Activated CD8-positive, alpha-beta memory T cell treated with anti-CD3 and anti-CD28 coated beads for 48 hours (primary cell): ENCODE measurements at places on chromosomes 2 and 18.

DNA sequence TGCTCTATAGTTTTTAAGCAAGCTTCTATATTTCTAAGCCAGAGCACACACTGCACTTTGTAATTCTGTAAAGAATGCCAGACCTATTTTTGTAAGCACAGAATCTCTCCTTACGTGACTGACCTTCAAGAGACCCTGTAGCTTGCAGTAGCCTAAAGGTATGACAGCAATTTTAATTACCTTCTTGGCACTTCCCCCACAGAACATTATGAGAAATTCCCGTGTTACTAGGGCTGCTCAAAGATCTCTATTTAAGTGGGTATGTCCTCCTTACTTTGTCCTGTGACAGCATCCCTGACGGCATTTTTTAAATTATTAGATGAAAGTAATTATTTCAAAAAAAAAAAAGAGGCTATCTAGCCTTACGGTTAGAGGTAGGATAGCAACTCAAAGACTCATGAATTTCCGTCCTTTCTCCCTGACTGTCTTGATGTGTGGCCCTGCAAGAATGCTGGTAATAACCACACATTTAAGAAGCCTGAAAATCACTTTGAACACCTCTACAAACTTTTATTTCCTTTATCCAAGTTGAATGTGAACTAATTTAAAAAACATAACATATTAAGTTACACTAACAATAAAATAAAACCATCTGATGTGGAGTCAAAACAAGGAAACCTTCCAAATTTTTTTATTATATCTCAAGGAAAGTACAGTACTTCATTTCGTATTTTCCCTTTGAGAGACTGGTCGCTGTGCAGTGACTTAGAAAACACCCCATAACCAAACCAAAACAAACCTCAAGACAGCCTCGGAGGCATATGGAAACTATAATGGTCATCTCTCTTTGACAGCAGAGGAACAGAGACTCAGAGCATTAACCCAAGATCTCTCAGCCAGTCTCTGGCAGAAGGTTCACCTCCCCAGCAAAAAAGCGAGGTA, 54.9 kb downstream of the THUMPD2 start:
- DNase-seq, result no peak

- DNase-seq, result no peak
These were observed at the start of gene DSG2 for GRCh38 chr18:31497836-31498573. TSS of gene DSG2 (plus strand) at chr18:31498177. CDS start at chr18:31498252, 75 bp downstream.

DNA sequence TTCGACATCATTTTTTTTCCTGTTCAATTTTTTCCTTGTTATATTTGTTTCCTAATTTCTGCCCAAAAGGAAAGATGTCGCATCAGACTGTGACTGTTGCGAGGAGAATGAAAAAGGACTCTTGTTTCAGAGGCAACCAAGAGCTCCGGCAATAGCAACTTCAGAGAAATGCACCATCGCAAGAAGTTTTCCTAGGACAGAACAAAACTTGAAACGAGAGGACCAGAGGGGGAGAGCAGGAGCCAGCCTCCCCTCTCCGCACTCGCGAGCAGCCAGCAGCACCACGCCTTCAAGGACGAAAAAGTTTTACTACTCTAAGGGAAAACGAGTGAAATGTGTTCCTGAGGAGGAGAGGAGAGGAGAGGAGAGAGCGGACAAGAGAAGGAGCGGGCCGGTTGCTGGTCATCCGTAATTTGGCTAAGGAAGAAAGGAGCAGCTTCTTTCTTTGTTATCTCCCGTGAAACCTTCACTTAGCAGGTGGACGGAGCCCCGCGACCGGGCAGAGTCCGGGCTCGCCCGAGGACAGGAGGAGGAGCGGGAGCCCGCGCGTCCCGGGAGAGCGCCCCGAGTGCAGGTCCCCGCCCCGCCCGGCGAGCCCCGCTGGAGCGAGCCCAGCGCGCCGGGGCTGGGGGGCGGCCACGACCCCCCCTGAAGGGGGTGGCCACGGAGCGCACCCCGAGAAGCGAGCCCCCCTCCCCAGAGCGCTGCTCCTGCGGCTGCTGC, 744 bp downstream of the POU3F3 start:
- no peak for DNase-seq

DNA sequence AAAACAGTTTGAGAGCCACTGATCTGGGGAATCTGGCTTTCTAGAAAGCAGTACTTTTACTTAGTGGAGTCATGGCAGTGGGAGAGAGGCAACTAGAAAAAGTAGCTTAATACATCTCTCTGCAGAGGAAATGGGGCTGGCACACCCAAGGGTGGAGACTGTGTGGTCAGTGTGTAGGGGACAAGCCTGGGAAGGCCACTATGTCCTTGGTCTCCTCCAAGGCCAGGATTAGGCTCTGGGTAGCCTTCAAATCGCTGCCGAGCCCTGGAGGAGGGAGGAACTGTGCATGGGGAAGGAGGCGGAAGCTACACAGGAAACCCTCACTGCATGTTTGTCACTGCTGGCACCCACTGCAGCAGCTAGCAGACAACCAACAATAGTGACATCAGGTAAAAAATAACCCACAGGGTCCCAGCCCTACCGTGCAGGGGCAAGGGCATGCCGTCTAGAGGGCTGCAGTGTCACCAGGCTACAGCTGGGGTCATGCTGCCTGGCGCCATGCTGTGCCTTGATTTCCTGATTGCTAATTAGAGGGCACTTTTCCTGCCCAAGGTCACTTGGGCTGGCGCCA, 34.8 kb downstream of the LBH start:
- no peak for DNase-seq

DNA sequence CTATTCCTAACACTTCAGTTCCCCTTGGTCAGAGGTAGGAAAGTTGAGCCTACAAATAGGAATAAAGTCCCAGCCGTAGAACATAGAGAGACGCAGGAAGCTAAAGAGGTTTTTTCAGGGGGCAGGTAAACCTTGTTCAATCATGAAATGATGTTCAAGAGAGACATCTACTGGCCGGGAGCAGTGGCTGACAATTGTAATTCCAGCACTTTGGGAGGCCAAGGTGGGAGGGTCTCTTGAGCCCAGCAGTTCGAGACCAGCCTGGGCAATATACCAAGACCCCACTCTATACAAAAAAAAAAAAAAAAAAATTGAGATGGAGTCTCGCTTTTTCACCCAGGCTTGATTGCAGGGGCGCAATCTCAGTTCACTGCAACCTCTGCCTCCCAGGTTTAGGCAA, 66.7 kb upstream of the DNAJC10 start:
- no peak for DNase-seq

- no peak for DNase-seq
These were observed 37.9 kb upstream of the C1GALT1C1L start for GRCh38 chr2:43714164-43714563.

DNA sequence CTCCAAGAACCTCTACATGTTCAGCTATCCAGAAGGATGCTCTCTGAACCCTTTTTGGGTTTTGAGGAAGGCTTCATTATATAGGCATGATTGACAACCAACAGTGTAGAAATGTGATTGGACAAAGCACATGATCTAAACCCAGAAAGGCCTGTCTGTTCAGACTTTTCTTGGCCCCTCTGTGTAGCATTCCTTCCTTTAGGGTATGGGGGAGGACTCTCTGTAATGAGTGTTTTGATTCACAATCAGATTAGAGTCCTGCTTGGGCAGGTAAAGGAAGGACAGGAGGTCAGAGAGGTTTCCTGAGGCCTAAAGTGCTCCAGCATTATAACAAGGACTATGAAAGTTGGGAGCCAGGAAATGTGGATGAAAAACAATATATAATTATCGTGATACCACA, 13.6 kb downstream of the GULP1 start:
- no peak for DNase-seq

- DNase-seq, result no peak
These were observed 2.8 kb downstream of the SP9 start for GRCh38 chr2:174337337-174338146.

- DNase-seq, result no peak
These were observed 2.5 kb downstream of the PID1 start for GRCh38 chr2:229268626-229269025.

DNA sequence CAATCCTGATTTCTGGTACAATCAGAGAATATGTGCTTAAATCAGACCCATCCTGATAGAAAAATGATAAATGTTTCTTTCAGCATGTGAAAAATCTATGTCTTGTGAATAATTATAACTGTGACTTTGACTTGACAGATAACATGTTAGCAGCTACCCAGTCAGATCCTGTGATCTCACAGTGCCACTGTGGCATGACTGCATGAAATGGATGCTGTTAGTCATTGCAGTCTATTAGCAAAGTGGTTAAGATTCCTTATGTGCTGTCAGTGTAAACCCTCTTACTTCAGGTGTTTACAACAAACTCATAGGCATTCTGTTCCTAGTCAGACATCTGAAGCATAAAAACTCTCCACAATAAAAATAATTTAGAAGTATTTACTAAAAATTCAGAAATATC, 244.6 kb upstream of the RND3 start:
- DNase-seq, result no peak

DNA sequence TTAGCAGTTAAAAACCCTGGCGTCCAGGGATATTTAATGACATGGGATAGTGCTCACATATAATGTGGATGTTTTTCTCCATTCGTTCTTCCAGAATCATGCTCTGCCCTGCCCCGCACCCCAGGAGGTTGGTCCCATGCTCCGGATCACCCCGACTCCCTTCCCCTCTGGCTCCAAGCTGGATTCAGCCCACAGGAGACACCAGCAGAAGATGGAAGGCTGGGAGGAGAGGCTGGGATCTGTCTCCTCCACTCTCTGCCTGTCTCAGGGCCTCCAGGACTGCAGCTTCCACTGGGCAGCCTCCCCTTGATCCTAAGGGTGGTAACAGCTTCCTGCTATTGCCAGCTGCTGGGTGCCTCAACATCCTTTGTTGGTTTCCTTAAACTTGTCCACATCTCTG, 24.5 kb downstream of the TMEM177 start:
- no peak for DNase-seq

DNA sequence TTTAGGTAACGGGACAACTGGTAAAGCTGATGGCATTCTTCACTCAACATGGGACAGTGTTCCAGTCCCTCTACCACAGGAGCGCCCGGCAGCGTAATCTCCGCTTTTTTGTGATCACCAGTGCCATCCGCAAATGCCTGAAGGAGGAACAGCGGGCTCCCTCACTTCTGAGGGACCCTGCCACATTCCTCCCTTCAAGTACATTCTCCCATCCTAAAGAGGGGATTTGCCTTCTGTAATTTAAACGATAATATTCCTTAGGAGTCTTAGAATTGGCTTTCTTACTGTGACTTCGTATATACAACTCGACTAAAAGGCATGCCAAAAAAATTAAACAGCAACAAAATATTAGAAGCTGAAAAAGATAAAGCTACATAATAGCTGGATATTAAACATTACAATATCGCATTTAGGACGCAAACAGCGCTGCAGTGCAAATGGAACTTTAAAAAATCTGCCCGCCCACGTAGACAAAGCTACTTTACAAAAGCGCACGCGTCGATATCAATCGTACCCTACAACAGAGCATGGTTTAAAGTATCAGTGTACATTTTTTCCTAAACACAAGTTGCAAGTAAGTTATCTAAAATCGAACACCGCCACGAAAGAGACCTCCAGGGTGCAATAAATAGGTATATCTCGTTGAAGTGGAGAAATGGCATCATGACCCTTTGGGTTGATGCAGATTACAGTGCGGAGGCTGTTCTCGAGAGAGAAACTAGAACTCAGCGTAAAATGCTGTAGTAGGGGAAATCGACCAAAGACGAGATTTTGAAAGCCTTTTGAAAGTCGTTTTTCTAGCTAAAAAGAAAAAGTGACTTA, 2.3 kb upstream of the VSNL1 start:
- DNase-seq, result no peak

DNA sequence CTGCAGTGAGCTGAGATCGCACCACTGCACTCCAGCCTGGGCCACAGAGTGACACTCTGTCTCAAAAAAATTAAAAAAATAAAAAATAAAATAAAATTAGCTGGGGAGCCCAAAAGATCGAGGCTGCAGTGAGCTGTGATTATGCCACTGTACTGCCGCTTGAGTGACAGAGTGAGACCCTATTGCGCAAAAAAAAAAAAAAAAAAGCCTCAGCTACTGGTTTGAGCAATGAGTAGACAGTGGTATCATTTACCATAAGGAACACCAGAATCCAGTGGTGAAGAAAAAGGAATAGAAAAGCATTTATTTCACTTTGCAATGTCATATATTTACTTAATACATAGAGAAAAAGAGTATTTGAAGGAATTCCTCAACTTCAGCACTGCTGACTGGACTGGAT, 3.0 kb downstream of the SAP130 start:
- no peak for DNase-seq

DNA sequence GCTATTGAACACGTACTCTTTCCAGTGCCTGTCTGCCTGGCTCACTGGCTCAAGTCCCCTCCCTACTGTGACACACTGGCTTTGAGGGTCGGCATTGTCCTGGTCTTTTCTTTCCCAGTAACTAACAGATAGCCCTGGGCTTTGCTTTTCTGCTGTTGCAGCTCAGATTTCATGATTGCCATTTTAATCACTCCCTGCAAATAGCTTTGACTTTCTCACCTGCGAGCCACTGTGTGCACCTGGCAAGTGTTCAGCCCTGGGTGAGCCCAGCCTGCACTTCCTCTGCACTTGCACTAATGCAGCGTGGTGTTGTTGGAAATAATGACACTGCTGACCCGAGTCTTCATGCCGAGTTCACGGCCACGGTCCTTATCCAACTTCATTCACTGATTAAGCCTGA, 52.9 kb downstream of the DCDC2C start:
- no peak for DNase-seq

- no peak for DNase-seq
These were observed 37.2 kb downstream of the GALNT1 start for GRCh38 chr18:35618696-35619095.

GRCh38 chr2:150566289-150566688, 78.8 kb upstream of the RND3 start:
- DNase-seq, result no peak

DNA sequence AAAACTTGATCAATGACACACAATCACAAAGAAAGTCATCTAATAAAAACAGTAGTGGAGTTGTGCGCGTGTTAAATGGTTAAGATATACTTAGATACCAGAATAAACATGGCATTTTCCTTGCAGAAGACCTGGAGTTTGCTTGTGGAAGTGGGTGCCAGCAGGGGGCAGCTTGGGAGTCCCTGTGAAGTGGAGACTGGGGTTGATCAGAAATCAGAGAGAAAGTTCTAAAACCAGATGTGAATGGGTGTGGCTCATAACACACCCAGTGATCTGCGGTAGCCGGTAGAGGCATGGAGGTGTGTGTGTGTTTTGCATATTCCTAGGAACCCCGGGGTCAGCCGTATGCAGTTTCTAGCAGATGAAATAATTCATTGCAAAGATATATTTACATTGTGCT, 300.1 kb upstream of the TRIB2 start:
- DNase-seq, result no peak

DNA sequence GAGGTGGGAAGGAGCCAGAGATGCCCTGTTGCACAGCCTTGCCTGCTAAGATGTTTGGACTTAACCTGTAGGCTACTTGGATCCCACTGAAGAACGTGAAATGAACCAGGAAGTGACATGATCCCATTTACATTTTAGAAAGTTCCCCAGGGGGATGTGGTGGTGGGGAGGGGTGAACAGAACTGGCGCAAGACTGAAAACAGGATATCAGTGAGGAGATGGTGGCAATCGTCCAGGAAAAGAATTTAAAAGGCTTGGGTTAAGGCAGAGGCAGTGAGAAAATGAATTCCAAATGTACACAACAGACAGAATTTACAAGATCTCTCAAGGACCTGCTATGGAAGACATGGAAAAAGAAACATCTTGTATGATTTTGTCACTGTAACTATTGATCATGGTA, 42.3 kb downstream of the SULT1C2 start:
- DNase-seq, result no peak
